Left ventricle myocardium inferior (tissue), 1 donor: ENCODE measurements at places on chromosomes 1 and 21. TPM values are rescaled to one million over a fixed set of nuclear protein-coding genes. Genes with fewer than 3 reads are reported as not detected.

CELF3 gene
- total RNA-seq, result not detected

KCNN3 gene
- total RNA-seq, result 4.8 TPM

NPL gene
- total RNA-seq, result 5.3 TPM

H3-3A gene
- 324 TPM for total RNA-seq

BGLAP gene
- 0.30 TPM for total RNA-seq

RAB13 gene
- 59.3 TPM for total RNA-seq

RUNX3 gene
- 0.52 TPM for total RNA-seq

SWT1 gene
- 7.4 TPM for total RNA-seq

USH2A gene
- total RNA-seq, result 3.6 TPM

DNA sequence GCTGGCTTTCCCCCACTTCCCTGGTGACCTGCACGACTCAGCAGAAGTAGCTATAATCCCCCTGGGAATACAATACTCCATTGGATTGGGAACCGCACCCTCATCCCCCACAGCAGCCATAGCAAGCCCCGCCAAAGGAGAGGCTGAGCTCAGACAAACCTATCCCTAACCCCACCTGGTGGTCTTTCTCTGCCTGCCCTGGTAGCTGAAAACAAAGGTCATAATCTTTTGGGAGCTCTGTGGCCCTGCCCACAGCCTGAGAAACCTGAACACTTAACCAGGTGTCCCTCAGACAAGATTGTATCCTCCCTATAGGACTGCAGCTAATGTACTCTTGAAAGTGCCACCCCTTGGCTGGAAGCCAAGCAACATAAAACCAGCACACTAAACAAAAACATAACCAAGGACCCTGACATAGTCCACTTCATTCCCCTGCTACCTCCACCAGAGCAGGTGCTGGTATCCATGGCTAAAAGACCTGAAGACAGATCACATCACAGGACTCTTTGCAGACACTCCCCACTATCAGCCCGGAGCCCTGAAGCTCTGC lies 71.6 kb upstream of the RUNX1 start:
- H3K4me1 ChIP-seq, result no peaks in the 10 kb centered on the region
- peaks cover 70% of the 10 kb centered on the region for H3K27me3 ChIP-seq
- no peaks in the 10 kb centered on the region for H3K36me3 ChIP-seq
- no peak for DNase-seq

- no peak for DNase-seq
- H3K4me3 ChIP-seq, result no peak overlapping the region
- H3K36me3 ChIP-seq, result no peaks in the 10 kb centered on the region
These were observed 24.9 kb upstream of the CTBS start for GRCh38 chr1:84598846-84599741.

GRCh38 chr1:187151555-187151954 lies 322.8 kb downstream of the PLA2G4A start:
- H3K27ac ChIP-seq, result no peak overlapping the region
- H3K4me1 ChIP-seq, result no peaks in the 10 kb centered on the region
- no peaks in the 10 kb centered on the region for H3K27me3 ChIP-seq
- no peak overlapping the region for H3K4me3 ChIP-seq
- no peak for DNase-seq

DNA sequence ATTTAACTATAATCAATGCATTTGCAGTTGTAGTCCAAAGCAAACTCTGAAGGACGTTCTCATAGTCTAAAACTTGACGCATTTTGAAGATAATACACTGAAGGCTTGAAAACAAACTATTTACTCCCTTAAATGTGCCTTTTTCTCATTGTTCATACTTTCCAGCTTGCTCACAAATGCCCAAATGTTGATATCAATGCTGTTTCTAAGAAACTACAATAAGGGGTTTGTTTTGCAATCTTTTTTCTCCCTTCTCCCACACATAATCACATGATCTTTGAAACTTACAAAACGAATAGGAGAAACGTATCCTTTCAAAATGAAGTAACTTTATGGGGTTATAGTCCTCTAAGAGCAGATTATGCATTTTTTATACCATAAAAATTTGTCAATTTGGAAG lies 508.7 kb downstream of the DPYD start:
- H3K27me3 ChIP-seq, result no peaks in the 10 kb centered on the region
- H3K36me3 ChIP-seq, result peaks cover 7% of the 10 kb centered on the region
- no peaks in the 10 kb centered on the region for H3K4me1 ChIP-seq
- DNase-seq, result no peak
- no peak overlapping the region for H3K4me3 ChIP-seq
- H3K27ac ChIP-seq, result no peak overlapping the region

- no peak for DNase-seq
- no peaks in the 10 kb centered on the region for H3K36me3 ChIP-seq
- no peak overlapping the region for H3K4me3 ChIP-seq
- H3K27me3 ChIP-seq, result peaks cover 71% of the 10 kb centered on the region
- H3K4me1 ChIP-seq, result no peaks in the 10 kb centered on the region
These were observed 9.0 kb downstream of the WNT4 start for GRCh38 chr1:22133931-22134324.

DNA sequence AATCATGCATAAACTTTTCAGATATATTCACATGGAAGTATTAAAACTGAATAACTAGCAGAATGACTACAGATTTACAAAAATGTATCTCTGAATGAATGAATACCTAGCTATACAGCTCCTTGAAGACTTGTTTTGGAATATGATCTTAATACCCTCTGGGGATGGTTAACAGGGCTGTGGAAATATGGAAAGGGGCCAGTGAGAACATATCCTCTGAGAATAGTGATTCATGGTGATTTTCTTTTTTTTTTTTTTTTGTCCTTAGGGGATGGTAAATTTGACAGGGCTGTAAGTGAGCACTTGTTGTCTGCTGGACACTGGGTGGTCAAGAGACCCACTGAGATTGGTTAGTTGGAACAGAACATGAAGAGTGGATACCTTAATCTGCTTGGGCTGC lies 80.7 kb upstream of the HP1BP3 start:
- H3K4me3 ChIP-seq, result no peak overlapping the region
- H3K4me1 ChIP-seq, result no peaks in the 10 kb centered on the region
- DNase-seq, result no peak

GRCh38 chr21:34018185-34018584 lies 55.2 kb upstream of the MRPS6 start:
- no peaks in the 10 kb centered on the region for H3K4me1 ChIP-seq
- no peak for DNase-seq
- no peak overlapping the region for H3K27ac ChIP-seq

GRCh38 chr1:200783926-200784325 lies 45.2 kb downstream of the CAMSAP2 start:
- no peak overlapping the region for H3K27ac ChIP-seq
- H3K27me3 ChIP-seq, result no peaks in the 10 kb centered on the region
- H3K4me1 ChIP-seq, result peaks cover 44% of the 10 kb centered on the region
- H3K36me3 ChIP-seq, result peaks cover 16% of the 10 kb centered on the region
- no peak overlapping the region for H3K4me3 ChIP-seq

GRCh38 chr1:68346188-68346808 lies 103.5 kb downstream of the RPE65 start:
- H3K4me3 ChIP-seq, result no peak overlapping the region
- H3K36me3 ChIP-seq, result no peaks in the 10 kb centered on the region
- peaks cover 6% of the 10 kb centered on the region for H3K27me3 ChIP-seq
- H3K27ac ChIP-seq, result no peak overlapping the region
- peaks cover 4% of the 10 kb centered on the region for H3K4me1 ChIP-seq

DNA sequence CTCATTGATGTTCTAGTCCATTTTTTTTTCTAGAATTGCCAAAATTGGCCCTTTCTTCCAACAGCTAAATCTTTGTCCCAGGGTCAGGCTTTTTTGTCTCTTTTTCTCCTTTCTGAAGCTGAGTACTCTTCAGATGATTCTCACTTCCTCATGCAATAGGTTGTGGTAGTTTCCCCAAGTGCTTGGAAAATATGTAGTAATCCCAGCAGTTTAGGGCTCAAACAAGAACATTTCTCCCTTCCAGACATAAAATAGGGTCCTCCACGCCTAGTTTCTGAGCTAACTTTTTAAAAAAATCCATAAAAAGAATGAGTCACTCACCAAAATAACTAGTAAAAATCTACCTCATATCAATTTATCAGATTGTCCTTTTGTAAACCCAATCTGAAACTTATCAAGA lies 10.0 kb upstream of the MCOLN3 start:
- no peak overlapping the region for H3K4me3 ChIP-seq
- no peak overlapping the region for H3K27ac ChIP-seq
- peaks cover 19% of the 10 kb centered on the region for H3K4me1 ChIP-seq
- H3K27me3 ChIP-seq, result no peaks in the 10 kb centered on the region
- H3K36me3 ChIP-seq, result no peaks in the 10 kb centered on the region
- DNase-seq, result no peak
